Activated CD8-positive, alpha-beta T cell treated with anti-CD3 and anti-CD28 coated beads, Interleukin-2, amount 10 ng/mL, durations not matched to agents 7 days and 5 days (primary cell): ENCODE measurements at places on chromosomes 12 and 14. TPM values are rescaled to one million over a fixed set of nuclear protein-coding genes. Genes with fewer than 3 reads are reported as not detected.

DNA sequence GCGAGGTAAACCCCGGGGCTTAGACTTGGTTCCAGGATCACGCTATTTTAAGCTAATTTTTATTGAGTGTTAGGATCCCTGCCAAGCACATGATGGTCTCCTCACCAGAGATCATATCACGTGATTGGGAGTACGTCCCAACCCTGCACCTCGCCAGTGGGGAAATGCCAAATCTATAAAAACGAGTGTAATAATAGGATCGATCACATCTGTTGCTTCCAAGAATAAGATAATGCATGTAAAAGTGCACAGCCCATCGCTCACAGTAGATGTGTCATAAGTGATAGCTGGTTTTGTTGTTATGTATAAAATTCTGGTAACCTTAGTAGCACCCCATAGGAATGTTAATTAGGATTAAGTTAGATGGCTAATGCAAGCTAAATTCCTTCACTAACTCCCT, 581.0 kb upstream of the TMEM132C start:
- no peaks in the 10 kb centered on the region for H3K36me3 ChIP-seq
- no peak for DNase-seq
- no peaks in the 10 kb centered on the region for H3K27me3 ChIP-seq
- no peak overlapping the region for H3K4me3 ChIP-seq

The CLEC4C gene
- total RNA-seq = not detected

The CCDC177 gene
- not detected for total RNA-seq

DNA sequence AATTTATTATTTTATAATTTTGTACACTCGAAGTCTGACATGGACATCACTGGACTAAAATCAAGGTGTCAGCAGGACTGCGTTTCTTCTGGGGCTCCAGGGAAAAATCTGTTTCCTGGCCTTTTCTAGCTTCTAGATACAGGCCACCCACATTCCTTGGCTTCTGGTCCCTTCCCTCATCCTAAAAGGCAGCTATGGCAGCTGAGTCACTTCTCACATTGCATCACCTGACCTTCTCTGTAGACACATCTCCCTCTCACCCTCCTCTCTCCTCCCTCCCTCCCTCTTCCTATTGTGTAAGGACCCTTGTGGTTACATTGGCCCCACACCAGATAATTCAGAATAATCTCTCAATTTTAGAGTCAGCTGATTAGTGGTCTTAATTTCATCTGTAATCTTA, 92.4 kb downstream of the RPS6KA5 start:
- H3K27me3 ChIP-seq = no peaks in the 10 kb centered on the region
- no peak overlapping the region for H3K4me3 ChIP-seq
- DNase-seq = no peak
- peaks cover 41% of the 10 kb centered on the region for H3K4me1 ChIP-seq
- peaks cover 70% of the 10 kb centered on the region for H3K36me3 ChIP-seq

The RPL10L gene
- not detected for total RNA-seq

GRCh38 chr12:50243507-50243906, 39.8 kb downstream of the LIMA1 start:
- no peak for DNase-seq
- H3K4me1 ChIP-seq = peaks cover 10% of the 10 kb centered on the region
- H3K27me3 ChIP-seq = no peaks in the 10 kb centered on the region
- H3K27ac ChIP-seq = no peak overlapping the region
- H3K36me3 ChIP-seq = peaks cover 2% of the 10 kb centered on the region

The CLEC4D gene
- total RNA-seq = not detected

DNA sequence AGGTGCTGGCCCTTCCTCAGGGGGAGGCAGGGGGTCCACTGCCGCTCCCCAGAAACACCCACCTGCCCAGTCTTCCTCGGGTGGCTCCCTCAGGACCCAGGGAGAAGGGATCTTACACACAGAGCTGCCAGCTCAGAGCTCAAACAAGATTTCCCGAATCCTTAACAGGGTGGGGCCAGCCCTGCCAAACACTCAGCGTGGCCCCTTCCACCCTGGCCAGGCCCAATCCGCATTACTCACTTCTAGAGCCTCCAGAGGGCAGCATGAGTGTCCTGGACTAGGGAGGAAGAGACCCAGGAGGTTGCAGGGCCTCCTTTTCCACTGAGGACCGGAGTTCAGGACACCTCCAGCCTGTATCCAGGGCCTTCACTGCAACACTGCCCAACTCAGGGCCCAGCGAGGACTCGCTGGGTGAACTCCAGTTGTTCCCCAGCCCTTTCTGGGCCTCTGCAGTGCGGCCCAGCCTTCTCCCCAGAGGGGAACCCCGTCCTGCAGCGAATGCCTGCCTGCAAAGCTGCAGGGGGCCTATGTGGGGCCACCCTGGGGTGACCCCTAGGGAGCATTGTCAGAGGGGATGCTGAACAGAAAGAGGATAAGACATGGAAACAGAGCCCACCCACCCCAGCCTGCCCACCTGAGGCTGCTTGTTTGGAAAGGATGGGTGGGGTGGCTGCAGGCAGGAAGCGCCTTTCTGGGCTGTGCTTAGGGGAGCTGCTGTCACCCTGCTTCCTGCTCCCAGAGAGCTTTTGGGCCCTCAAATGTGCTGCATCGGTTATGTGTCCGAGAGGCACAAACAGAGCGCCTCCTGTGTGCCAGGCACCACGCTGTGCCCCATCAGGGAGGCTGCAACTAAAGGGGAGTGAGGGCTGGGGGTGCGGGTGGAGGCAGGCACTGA, 43.8 kb downstream of the CCNK start:
- H3K27ac ChIP-seq = peak overlapping the region; percentile 88
- no peaks in the 10 kb centered on the region for H3K36me3 ChIP-seq
- no peak overlapping the region for H3K4me3 ChIP-seq
- H3K27me3 ChIP-seq = no peaks in the 10 kb centered on the region
- peaks cover 8% of the 10 kb centered on the region for H3K4me1 ChIP-seq
- DNase-seq = peak; percentile 52

The HOXC10 gene
- total RNA-seq = not detected

GRCh38 chr12:46915082-46915481, 89.3 kb upstream of the SLC38A4 start:
- peaks cover 15% of the 10 kb centered on the region for H3K27me3 ChIP-seq
- no peak for DNase-seq
- no peaks in the 10 kb centered on the region for H3K4me1 ChIP-seq
- H3K27ac ChIP-seq = no peak overlapping the region
- H3K36me3 ChIP-seq = no peaks in the 10 kb centered on the region

GRCh38 chr14:99679996-99680395, 4.1 kb upstream of the CYP46A1 start:
- H3K36me3 ChIP-seq = no peaks in the 10 kb centered on the region
- H3K4me1 ChIP-seq = peaks cover 15% of the 10 kb centered on the region
- no peaks in the 10 kb centered on the region for H3K27me3 ChIP-seq
- no peak overlapping the region for H3K4me3 ChIP-seq

The LALBA gene
- total RNA-seq = not detected

GRCh38 chr14:101239065-101239464, 322.2 kb upstream of the DIO3 start:
- no peaks in the 10 kb centered on the region for H3K27me3 ChIP-seq
- no peak overlapping the region for H3K4me3 ChIP-seq
- no peaks in the 10 kb centered on the region for H3K4me1 ChIP-seq
- H3K36me3 ChIP-seq = no peaks in the 10 kb centered on the region
